Stimulated activated CD8-positive, alpha-beta memory T cell treated with anti-CD3 and anti-CD28 coated beads, Interleukin-7, amount 100 ng/mL, for 1 hour (primary cell): ENCODE measurements at places on chromosomes 4 and X.

GRCh38 chr4:147769386-147769785 lies 37.5 kb downstream of the ARHGAP10 start:
- no peak for DNase-seq

GRCh38 chr4:143252478-143252877 lies 67.8 kb downstream of the USP38 start:
- no peak for DNase-seq

DNA sequence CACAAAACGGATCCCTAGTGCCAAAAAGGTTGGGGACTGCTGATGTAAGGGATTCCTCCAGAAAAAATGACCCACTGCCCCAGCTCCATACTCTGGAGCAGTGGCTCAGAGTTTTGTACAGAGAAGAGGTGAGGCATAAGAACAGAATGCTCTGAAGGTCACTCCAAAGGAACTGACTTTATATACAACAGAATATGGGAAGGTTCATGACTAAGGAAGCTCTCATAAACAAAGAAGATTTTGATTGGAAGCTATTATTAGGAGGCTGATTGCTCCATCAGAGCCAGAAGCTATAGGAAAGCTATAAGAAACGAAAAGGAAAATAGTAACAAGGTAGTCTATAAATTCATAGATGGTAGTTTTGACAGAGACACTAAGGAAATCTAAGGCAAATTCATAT lies 203.1 kb downstream of the SLC7A11 start:
- no peak for DNase-seq

DNA sequence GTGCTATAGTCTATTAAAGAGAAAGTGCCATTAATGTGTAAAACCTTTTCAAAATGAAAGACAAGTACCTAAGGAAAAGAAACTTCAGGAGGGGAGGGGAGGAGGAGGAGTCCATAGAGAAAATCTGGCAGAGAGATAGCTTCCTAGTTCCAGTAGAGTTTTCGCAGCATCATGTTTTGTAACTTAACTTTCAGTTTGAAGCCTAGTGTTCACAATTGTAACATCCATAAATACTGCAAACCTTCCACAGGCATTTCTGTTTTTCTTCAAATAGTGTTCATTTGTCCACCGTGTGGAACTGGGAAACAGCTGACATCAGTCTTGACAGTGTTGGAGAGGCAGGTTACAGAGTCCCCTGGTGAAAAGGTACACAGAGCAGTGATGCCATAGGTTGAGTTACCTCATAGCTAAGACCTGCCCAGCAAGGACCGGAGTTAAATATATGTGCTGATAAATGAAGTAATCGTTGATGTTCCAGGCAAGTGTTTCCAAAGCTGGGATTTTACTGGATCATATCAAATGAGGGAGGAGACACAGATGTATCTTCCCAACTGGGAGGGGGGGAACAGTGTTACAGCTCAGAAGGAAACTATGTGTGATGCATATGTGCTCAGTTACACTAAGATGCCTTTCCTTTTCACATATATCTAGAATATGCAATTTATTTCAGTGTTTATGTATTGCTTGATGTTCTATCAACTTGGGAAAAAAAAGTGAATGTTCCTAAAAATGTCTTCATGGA lies 369.5 kb upstream of the FAM241A start:
- DNase-seq, result no peak

GRCh38 chrX:151694661-151695582 lies at the start of gene PRRG3:
PRRG3 (plus strand) TSS chrX:151695458; CDS start chrX:151698815, 3,357 bp downstream.
- no peak for DNase-seq

DNA sequence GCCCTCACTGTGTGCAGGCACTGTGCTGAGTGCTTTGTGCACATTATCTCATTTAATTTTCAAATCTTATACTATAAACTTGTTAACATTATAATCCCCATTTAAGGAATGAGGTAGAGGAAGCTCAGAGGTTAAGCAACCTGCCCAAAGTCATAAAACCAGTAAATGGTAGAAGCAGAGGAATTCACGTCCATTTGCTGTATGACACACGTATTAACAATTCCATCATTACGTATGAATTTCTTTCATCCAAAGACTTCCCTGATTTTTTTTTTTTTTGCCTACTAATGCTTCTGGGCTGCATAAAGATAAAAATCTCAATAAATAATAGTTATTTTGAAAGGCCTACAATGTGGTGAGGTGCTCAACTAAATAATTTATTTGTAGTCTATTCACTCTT lies 64.5 kb upstream of the H2AZ1 start:
- no peak for DNase-seq

DNA sequence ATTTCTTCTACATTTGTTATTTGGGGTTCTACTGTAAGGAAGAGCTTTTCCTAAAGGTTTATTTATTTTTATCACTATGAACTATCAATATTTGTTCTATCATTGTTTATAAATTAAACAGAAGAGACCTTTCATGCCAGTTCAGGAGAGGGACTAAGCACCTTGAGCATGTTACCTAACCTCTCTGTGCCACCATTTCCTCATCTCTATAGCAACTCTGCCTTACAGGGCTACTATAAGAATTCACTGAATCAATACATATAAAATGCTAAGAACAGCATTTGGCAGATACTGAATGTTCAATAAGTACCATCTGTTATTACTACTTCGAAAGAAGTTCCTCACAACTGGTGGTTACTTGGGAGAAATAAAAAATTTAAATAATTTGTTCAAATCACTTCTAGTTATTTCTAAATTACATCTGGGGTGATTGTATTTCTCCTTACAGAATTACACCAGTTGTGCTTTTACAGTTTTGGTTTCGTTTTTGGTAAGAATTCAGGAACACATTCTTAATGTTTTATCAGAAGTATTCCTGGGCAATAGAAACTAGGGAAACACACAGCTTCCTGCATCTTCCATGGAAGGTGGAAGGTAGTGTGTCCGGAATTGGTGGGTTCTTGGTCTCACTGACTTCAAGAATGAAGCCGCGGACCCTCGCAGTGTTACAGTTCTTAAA lies 32.9 kb downstream of the EREG start:
- DNase-seq, result no peak

GRCh38 chr4:112153211-112153791 lies 8.0 kb downstream of the FAM241A start:
- DNase-seq, result no peak
